ENCODE measurements at places on chromosomes 1 and 21.
A peak's percentile ranks its signal among the peaks of the same experiment; 100 is the strongest.

DNA sequence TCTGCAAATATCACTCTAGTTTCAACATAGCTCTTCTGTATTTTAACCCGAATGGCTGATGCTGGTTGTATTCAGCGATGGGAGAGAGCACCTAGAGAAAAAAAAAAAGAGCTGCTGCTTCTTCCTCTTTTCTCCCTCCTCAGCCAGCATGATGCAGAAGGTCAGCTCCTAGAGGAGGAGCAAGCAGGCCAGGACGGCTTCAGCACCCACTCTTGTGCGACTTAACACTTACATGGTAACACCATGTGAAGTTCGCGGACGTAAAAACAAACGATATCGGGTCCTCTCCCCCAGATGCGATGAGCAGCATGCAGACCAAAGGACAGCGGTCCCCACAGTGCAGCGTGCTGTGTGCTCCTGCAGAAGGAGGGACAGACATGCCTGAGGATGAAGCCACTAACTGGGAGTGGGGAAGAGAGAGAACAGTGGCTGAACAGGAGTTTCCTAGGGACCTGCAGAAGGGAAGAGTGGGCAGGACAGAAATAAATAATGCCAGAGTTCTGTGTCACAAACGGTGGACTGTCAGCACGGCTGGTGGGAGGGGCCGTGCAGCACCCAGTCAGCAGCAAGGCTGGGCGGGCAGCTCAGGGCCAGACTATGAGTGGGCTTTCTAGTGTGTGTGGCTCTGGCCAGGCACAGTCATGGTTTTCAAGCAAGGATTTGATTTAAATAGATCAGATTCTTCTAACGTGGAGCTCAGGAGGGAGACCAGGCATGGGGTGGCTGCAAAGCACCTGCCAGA lies 11.4 kb upstream of the B3GALT5 start:
- DNase-seq: no peak

DNA sequence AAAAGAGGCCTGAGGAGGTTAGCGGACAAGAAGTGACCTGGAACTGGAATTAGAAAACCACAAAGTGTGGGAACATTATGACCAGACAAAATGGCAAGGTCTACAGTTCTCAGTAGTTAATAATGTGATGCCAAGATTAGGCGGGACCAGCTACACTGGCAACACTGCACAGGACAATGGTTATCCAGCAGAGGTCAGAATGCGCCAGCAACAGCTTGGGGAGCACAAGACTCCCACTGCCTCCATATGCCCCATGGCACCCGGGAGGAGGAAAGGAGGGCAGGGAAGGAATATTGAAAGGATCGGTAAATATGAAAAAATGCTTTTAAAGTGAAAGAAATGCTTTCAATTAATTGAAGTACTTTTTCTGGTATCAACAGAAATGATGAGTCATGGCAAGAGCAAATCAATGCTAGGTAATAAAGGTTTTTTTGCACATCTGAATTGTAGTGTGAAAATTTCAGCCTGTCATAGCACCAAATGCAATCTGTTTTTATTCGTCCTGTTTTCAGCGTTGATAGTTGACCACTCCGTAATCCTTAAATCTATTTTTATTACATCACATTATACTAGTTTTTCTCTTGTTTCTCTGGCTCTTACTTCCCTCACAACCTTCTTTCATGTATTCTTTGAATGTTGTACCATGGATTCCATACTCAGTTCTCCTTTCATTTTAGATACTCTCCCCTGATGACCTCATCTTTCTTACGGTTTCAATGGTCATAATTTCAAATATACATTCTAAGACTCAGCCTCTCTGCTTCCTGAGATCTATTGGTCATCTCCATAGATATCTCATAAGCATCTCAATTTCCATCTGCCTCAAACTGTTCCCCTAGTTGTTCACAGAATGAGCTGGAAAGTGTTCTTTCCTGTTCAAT lies 30.7 kb downstream of the VCAM1 start:
- no peak for DNase-seq

DNA sequence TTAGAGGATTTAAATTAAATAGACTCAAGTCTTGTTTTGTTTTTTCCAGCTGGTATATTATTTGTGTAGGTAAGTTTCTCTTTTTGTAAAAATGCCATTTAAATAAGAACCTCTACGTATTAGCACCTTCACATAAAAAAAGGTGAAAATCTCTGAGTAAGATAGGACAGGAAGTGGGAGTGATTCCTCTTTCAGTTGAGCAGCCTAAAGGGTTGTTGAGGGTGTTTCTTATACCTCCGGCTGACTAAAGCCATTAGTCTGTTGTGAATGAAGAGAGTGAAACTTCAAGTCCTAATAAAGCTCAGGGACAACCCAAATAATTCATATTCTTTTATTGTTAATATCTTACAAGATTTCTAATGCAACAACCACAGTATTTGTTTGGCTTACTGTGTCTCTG lies 188.7 kb downstream of the CHRM3 start:
- no peak for DNase-seq

GRCh38 chr1:47875036-47875435 lies 122.1 kb downstream of the TRABD2B start:
- no peak for DNase-seq

DNA sequence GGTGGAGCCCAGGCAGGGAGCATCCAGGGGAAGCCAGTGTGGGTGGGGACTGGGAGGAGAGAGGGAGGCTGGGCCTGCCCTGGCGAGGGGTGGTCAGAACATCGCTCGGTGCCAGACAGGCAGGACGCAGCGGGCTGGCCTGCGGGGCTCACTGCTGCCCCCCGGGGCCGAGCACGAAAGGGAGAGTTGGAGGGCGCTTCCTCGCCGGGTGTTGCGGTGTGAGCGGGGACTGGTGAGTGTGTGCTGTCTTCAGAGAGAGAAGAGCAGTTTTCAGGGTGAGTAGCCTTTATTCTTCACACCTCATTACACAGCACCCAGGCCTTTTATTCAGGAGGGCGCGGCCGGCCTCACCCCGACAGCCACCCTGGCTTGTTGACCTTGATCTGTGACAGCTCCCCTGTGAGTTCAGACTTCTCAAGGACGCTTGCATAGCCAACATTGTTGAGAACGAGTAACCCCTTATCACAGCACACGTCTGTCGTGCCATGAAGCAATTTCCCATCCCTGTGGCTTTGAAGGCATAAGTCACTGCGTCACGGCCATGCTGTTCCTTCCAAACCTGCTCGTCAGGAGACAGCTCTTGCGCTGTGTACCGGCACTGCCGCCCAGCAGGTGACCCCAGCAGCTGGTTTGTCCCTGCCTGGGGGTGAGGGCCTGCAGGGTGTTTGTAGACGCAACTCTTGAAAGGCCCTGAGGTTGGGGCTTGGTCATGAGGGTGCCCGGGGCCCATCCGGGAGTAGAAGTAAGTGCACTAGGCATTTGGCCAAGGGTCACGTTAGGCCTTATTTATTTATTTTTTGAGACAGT lies 54.6 kb downstream of the PRKCZ start:
- no peak for DNase-seq

- DNase-seq: no peak
Observed at GRCh38 chr1:229657993-229658755, 32.1 kb downstream of the URB2 start.

- DNase-seq: peak; percentile 80
Observed at GRCh38 chr1:209884249-209884648, 53.8 kb upstream of the SYT14 start.

DNA sequence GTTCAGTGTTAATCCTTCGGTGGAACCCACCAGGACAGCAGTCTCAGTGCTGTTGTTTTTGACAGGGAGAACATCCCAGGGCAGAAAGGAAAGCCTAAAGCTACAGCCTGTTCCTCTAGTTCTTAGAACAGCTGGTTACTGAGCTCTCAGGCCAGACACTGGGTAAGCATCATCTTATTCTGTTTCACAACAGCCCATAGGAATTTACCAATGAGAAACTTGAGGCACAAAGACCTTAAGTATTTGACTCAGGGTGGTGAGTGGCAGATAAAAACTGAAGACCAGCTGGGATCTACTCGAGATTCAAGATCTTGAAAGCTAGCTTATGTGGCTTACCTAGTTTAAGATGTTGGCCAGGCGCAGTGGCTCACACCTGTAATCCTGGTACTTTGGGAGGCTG lies 9.4 kb upstream of the NEK2 start:
- DNase-seq: no peak

GRCh38 chr1:103514920-103515503 lies 10.5 kb upstream of the RNPC3 start:
- DNase-seq: peak; percentile 71

DNA sequence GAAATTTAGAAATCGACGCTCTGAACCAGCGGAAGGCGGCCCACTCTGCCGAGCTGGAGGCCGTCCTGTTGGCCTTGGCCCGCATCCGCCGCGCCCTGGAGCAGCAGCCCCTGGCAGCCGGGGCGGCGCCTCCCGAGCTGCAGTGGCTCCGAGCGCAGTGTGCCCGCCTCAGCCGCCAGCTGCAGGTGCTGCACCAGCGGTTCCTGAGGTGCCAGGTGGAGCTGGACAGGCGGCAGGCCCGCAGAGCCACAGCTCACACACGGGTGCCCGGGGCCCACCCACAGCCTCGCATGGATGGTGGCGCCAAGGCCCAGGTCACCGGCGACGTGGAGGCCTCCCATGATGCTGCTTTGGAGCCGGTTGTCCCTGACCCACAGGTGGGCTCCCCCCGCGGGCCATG lies 47.0 kb upstream of the DIP2A start:
- no peak for DNase-seq
